ENCODE measurements at places on chromosomes 6 and 20.
A peak's percentile ranks its signal among the peaks of the same experiment; 100 is the strongest.

DNA sequence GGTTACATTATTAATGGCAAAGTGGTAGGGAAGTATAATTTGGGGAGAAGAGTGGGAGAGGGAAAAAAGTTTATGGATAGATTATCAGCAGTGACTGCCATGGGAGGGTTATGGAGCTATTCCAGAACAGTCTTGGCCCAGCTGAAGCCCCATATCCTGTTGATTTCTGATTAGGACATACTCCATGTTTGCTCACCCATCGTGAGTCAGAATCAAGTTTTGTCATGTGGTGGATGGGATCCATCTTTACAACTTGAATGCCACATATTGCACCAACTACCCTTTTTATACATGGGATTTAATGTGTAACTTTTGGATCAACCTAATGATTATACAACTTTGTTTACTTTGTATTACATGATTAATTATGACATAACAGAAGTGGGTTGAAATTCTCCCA lies 217.0 kb downstream of the HAO1 start:
- DNase-seq: no peak

GRCh38 chr6:24905483-24905882 lies 30.3 kb downstream of the RIPOR2 start:
- no peak for DNase-seq

DNA sequence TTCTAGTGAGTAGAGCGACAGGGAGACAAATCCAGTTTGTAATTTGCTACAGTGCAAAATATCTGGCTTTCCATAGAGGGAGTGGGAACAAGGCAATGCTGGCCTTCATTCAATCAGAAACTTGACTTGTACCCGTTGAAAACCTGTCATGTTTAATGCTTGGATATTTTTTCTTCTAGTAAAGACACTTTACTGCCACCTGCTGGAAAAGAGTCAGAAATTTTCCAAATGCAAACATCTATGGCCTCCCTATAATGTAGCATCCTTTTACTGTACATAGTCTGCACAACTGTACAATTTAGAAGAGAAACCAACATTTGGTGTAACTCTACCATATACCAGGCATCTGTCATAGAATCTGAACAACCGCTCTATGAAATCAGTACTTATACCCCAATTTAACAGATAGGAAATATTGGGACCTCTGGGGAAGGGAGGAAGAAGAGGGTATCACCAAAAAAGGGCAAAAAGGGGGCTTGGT lies 16.7 kb upstream of the TBC1D20 start:
- peak; percentile 25 for DNase-seq

- no peak for DNase-seq
Measured at GRCh38 chr6:100173211-100173610, 179.2 kb upstream of the MCHR2 start.

- DNase-seq: no peak
Measured at GRCh38 chr6:26071135-26071534, 16.1 kb upstream of the HFE start.

DNA sequence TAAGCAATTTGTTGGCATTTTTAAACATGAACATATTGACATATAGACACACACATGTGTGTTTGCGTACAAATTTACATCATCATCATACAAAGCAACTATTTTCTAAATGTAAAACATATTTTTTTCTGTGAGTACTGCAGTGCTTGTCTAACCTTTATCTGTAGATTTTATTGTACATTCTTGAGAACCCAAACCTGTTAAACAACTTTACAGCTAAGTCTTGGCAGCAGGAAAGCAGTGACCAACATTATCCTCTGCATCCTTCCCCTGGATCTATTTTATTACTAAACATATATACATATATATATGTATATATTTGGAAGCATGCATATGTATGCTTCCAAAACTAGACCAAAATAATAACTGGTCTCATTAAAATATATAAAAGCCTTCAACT lies 10.4 kb upstream of the PLCB1 start:
- no peak for DNase-seq

- DNase-seq: no peak
Measured at GRCh38 chr6:168041928-168042327, 37.1 kb downstream of the FRMD1 start.

- no peak for DNase-seq
Measured at GRCh38 chr6:84921891-84922290, 157.5 kb upstream of the TBX18 start.

GRCh38 chr6:6680526-6680925 lies 92.0 kb downstream of the LY86 start:
- no peak for DNase-seq

GRCh38 chr6:191487-192312 lies 100.6 kb upstream of the DUSP22 start:
- no peak for DNase-seq

DNA sequence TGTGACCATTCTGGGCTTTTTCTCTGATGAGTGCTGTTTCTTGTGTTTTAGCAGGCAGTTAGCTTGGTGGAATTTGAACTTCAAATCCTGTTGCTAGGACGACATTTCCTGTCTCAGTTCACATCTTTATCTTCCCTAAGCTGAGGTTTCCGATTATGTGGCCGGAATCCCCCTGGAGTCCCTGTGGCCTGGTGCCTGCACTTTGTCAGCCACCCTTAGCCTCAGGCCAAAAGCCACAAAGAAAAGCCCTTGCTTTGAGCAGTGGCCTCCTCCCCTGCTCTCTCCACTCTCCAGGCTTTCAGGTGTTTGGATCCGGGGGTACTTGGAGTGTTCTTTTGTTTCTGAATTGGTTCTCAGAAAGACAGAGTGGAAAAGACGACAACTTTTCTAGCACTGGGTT lies 59.9 kb upstream of the PMEPA1 start:
- DNase-seq: no peak

GRCh38 chr20:13426870-13427269 lies 205.8 kb downstream of the ISM1 start:
- no peak for DNase-seq

- no peak for DNase-seq
Measured at GRCh38 chr6:35262596-35262995, 3.1 kb downstream of the ZNF76 start.

DNA sequence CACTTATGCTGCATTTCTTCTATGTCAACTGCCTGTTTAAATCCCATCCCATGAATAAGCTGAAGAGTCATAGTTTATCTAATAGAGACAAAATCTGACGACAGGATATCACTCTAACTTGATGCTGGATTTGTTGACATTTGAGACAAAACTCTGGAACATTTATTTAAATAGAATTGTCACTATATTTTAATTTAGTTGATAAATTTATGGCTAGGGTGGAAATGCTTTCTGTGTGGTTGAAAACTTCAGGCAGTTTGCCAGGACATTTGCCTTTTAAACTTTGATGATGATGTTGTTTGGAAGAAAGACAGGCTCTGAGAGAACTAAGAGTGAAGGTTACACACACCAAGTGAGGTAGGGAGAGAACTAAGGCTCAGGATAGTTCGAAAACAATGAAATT lies 68.1 kb downstream of the GJA1 start:
- DNase-seq: no peak

DNA sequence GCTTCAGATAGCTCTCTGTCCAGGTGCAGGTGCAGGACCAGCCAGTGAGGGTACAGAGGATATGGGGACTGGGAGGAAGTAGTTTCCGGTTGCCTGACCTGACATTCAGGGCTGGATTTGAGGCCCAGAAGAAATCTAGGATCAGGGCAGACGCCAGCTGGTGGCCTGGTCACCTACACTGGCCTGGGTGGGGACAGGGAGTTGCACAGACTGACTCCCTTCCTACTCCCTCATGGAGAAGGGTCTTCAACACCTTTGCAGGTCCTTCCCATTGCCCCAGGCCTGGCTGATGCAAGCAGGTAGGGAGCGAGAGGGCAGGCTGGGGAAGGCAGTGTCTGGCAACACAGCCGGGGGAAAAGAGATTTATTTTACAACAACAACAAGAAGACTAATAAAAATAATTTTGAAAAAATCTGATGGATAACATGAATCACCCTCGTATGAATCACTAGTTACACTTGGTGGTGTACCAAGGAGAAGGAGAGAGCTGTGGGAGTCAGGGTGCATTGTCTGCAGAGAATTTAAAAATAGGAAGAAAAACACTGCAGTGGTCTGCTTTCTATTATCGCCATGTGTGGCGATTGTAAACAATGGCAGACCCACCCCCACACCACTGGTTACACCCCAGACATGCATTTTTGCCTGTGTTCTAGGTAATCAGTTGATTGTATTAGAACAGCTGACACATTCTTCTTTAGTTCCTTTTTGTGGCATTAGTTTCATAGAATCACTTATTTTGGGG lies 62.3 kb upstream of the SNX9 start:
- DNase-seq: no peak

- no peak for DNase-seq
Measured at GRCh38 chr20:2405693-2406065, 25.0 kb downstream of the TGM6 start.

GRCh38 chr6:49676671-49677281 lies 36.6 kb downstream of the CRISP2 start:
- DNase-seq: no peak

DNA sequence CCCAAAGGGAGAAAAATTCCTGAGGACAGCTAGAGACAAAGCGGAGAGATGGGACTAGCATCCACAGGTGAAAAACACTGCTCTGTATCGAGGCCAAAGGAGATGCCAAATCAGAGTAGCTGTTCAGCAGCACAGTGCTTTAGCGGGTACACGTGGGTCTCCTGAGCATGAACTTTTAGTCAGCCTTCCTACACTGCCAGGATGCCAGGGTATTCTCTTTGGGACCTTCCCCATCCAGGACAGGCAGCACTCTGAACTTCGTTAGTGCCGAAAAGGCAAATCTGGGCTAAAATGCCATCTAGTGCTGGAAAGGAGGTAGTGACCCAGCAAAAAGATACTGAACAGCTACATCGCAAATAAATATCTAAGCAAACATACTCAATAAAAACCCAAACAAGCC lies 64.9 kb downstream of the C6orf58 start:
- DNase-seq: no peak

DNA sequence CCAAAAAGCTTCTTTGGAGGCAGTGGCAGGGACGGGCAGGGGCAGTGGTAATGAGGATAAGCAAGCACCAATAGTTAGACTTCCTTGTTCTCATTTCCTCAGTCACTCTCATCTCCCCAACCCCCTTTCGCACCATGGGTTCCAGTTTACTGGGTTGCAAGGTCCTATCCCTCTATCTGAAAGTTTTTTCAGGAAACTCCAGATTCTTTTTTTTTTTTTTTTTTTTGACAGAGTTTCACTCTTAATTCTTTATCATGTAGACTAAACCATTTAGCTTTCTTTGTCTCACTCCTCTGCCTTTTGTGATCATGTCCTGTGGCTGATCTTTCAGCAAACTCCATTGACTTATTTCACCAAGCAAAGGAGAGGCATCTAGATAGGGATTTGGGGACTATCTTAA lies 51.4 kb upstream of the GMDS start:
- DNase-seq: no peak

- DNase-seq: no peak
Measured at GRCh38 chr6:168106633-168107005, 27.6 kb upstream of the FRMD1 start.

DNA sequence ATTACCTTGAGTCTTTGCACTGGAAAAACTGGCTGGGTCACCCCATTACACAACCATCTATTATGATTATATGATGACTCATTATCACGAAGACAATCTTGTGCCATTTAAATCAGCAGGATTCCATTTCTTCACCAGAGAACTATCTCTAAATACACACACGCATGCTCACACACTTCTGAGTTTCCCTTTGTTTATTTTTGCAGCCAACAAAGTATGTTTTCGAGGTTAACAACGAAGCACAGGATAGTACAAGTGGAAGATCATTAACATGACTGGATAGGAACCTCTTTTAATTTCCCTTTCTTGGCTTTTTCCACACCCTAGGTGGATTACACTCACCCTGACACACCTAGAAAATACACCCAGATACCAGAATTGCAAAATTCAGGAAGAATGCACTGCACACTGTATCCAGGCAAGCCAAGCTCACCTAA lies 18.9 kb downstream of the PERP start:
- DNase-seq: no peak

DNA sequence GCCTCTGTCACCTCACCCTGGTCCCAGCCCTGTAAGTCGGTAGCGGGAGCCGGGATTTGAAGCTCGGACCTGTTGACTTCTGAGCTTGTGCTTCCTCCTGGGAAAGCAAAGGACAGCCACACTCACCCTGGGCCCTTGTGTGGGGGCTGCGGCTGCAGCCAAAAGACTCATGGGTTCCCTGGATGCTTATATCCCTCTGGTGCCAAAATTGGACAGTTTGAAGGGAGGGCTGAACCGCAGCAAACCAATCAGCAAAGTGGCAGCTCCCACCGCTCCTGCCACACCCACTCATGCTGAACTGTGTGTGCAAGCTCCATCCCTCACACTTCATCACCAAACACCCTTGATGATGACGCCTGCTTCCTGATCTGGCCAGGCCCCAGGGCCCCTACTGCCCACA lies 3.9 kb upstream of the CCN5 start:
- DNase-seq: no peak

All from naive thymus-derived CD8-positive, alpha-beta T cell (primary cell).